ENCODE measurements at places on chromosomes 16 and 17.

GRCh38 chr16:79600638-79601091, at the start of gene MAF:
TSS of gene MAF (minus strand) at chr16:79600737. CDS start at chr16:79599902, 835 bp downstream.
- peak; percentile 78 for DNase-seq
- H3K4me3 ChIP-seq, result no peak within 1 kb of the TSS
- H3K4me1 ChIP-seq, result no peaks in the 10 kb centered on the region

- H3K27me3 ChIP-seq, result no peaks in the 10 kb centered on the region
- no peaks in the 10 kb centered on the region for H3K36me3 ChIP-seq
- no peak overlapping the region for H3K4me3 ChIP-seq
- no peak for DNase-seq
- peaks cover 13% of the 10 kb centered on the region for H3K4me1 ChIP-seq
These were observed 11.3 kb downstream of the RFFL start for GRCh38 chr17:35052241-35052610.

- no peaks in the 10 kb centered on the region for H3K27me3 ChIP-seq
- H3K36me3 ChIP-seq, result no peaks in the 10 kb centered on the region
- peaks cover 11% of the 10 kb centered on the region for H3K4me1 ChIP-seq
- DNase-seq, result no peak
- H3K27ac ChIP-seq, result no peak overlapping the region
These were observed 53.4 kb downstream of the ACTG1 start for GRCh38 chr17:81459224-81459623.

- no peaks in the 10 kb centered on the region for H3K4me1 ChIP-seq
- no peak for DNase-seq
- no peaks in the 10 kb centered on the region for H3K36me3 ChIP-seq
- no peak overlapping the region for H3K27ac ChIP-seq
These were observed 322.0 kb downstream of the MAF start for GRCh38 chr16:79278506-79278905.

DNA sequence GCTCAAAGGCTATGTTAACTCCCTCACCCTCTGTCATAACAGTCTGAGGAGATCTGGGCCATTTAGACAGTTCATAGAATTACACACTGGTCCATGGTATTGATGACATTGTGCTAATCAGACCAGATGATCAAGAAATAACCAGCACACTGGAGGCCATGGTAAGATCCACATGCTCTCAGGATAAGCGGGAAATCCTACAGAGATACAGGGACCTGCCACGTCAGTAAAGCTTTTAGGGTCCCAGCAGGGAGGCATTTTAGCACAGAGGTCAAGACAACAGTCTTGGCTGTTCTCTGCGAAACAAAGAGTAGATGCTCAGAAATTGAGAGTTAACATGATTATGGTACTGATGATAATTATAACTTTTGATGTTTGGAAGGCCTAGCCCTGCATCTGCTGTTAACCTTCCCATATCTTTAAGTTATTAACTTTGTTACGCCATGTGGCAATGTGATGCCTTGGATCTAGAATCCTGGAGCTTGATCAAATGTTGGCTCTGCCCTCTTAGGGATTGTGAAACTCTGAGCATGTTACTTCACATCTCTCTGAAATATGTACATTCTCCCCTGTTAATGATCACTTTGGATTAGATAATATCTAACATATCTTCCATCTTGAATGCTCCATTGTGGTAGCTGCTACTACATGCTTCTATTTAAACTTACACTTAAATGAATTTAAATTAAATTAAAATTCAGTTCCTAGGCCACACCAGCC, 172.0 kb upstream of the SOX9 start:
- H3K27me3 ChIP-seq, result no peaks in the 10 kb centered on the region
- no peaks in the 10 kb centered on the region for H3K36me3 ChIP-seq
- no peaks in the 10 kb centered on the region for H3K4me1 ChIP-seq
- H3K27ac ChIP-seq, result no peak overlapping the region
- no peak for DNase-seq
- H3K4me3 ChIP-seq, result no peak overlapping the region

DNA sequence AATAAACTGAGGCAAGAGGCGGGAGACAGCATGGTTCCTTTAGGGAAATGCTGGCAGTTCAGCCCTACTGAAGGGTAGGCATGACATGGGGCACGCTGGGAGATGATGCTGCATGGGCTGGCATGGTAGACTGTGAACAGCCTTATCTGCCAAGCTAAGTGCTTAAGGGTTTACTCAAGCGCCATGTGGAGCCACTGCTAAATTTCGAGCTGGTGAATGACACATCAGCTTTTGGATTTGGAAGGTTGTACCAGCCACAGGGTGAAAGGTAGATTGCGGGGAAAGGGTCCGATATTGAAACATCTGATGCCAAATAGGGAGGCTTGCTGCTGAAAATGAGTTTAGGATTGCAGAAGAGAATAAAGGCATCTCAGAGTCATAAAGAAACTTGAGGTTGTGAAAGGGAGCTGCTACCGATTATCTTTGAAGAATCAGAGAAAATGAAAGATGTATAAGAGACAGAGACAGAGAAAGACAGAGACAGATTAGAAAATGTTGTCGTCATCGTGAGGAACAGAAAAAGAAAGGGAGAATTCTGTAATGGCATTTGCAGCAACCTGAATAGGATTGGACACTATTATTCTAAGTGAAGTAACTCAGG, 16.3 kb downstream of the PIK3R5 start:
- no peaks in the 10 kb centered on the region for H3K4me1 ChIP-seq
- H3K4me3 ChIP-seq, result no peak overlapping the region
- no peaks in the 10 kb centered on the region for H3K27me3 ChIP-seq
- no peak overlapping the region for H3K27ac ChIP-seq

DNA sequence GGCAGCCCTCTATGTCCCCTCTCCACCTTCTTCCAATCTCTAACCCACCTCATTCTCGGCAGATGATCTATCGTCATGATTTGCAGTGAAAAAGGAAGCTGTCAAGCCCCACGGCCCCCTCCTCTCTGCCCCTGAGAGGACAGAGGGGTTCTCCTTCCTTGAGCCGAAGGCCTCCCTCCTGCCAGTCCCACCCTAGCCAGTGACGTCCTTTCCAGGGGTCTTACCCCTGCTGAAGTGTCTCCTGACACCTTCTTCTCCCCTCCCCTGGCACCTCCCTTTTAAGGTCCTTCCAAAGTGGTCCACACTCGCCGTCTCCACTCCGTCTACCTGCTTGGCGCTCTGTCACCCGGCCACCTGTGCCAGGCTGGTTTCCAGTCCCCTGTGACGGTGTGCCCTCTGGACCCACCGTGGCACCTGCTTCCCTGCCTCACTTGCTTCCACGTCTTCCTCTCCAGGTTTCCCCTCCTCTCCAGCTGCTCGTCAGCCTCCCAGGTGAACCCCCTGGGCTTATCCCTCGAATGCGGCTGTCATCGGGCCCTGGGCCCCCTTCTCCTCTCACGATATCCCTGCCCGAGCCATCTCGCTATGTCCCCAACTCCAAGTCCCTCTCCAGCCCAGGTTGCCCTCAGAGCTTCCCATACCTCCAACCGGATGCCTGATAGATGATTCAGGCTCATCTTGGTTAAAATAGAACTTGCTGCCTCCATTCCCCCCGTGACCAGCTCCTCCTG, 5.7 kb downstream of the CCDC102A start:
- H3K36me3 ChIP-seq, result no peaks in the 10 kb centered on the region
- no peak for DNase-seq
- H3K4me1 ChIP-seq, result peaks cover 32% of the 10 kb centered on the region
- no peaks in the 10 kb centered on the region for H3K27me3 ChIP-seq
- no peak overlapping the region for H3K4me3 ChIP-seq

DNA sequence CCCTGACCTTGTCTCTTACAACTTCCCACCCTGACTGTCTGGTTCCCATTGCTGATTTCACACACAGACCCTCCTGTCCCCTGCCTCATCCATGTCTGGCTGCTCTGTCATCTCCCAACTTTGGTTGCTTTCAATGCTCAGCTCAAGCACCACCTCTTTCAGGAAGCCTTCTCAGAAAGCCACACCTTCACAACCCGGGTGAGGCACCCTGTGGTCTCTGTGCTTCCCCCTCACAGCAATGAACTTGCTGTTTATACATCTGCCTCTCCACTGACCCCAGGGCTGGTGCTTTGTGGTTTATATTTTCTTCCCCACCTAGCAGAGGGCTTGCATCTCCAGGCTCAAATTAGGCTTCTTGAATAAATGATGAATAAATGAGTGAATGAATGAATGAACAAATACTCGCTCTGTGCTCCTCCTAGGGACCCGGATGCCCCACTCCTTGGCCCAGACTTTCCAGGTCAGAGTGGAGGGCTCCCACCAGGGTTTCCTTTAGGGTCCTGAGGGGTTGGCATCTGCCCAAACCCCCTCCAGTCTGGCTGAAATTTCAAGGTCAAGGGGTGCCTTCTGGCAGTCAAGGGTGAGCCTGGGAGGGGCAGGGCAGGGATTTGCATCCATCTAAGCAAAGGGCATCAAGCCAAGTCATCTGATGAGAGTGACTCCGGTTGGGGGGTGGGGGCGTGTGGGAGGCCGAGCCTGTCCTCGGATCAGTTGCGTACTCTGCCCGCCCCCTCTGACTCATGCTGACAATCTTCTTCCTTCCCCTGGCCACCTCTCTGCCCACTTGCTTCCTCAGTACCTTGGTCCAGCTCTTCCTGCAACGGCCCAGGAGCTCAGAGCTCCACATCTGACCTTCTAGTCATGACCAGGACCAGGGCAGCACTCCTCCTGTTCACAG, at the start of gene ITGAX:
Gene ITGAX (plus strand): TSS at position 783 of the 898 bp plus-strand sequence. CDS start 79 bp downstream, at position 862.
- H3K4me1 ChIP-seq, result peaks cover 4% of the 10 kb centered on the region
- H3K36me3 ChIP-seq, result no peaks in the 10 kb centered on the region
- peak; percentile 34 for DNase-seq
- no peaks in the 10 kb centered on the region for H3K27me3 ChIP-seq
- no peak within 1 kb of the TSS for H3K4me3 ChIP-seq

DNA sequence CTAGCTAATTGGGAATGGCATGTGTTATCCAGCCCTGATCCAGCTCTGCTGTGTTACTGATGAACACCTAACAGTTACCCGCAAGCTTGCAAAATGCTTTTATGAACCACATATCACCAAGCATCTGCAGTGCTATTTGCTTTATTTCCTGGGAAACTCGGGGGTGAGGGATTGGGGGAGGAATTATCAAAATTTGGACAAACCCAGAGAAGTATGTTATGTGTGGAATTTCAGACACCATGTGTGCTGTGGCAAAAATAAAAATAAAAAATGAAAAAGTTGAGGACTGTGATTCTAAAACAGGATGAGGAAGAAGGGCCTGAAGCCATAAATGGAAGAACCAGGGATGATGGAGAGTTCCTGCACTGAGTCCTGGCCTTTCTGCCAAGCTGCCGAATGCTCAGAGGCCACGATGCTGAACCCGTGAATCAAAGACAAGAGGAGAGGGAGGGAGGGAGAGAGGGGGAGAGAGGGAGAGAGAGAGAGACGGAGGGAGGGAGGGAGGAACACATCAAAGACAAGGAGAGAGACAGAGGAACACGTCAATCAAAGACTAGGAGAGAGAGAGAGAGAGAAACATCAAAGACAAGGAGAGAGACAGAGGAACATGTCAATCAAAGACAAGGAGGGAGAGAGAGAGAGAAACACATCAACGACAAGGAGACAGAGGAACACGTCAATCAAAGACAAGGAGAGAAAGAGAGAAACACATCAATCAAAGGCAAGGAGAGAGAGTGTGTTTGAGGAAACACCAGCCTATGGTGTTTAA, 89.8 kb downstream of the MRM3 start:
- H3K4me1 ChIP-seq, result no peaks in the 10 kb centered on the region
- no peak overlapping the region for H3K27ac ChIP-seq
- H3K27me3 ChIP-seq, result no peaks in the 10 kb centered on the region
- H3K36me3 ChIP-seq, result no peaks in the 10 kb centered on the region
- no peak overlapping the region for H3K4me3 ChIP-seq

DNA sequence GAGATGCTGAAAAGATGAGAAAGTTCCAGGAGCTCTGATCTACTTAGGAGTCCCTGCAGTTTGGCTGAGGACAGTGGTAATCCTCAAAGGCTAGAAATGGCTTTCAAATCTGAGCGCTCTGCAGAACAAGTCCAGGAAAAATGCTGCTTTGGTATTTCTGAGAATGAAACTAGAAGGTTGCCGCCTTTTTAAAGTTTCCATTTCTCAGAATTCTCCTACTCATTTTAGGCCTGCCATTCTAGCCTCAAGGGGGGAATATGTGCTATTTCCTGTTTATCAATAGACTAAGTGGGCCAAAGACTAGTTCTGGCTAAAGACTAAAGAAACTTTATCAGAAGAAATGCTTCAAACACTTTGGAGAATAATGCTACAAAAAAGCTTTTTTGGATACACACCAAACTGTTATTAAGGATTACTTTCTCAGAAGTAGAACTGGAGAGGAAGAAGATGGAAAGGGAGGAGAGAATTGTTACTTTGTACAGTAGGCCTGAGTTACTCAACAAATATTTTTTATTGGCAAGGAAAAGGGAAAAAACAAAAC, at the start of gene SLFN12L:
Gene SLFN12L (minus strand): TSS at position 78 of the 541 bp plus-strand sequence. CDS start 15,314 bp downstream, outside the sequence.
- peaks cover 29% of the 10 kb centered on the region for H3K4me1 ChIP-seq
- H3K27ac ChIP-seq, result no peak within 1 kb of the TSS
- peak; percentile 23 for DNase-seq
- no peaks in the 10 kb centered on the region for H3K36me3 ChIP-seq
- H3K4me3 ChIP-seq, result no peak within 1 kb of the TSS

- H3K27me3 ChIP-seq, result no peaks in the 10 kb centered on the region
- no peaks in the 10 kb centered on the region for H3K36me3 ChIP-seq
- peak overlapping the region; percentile 42 for H3K27ac ChIP-seq
- peaks cover 14% of the 10 kb centered on the region for H3K4me1 ChIP-seq
- no peak for DNase-seq
These were observed 860 bp upstream of the DCAF7 start for GRCh38 chr17:63549289-63549945.

GRCh38 chr16:6149031-6149430, 1051.4 kb upstream of the EEF2KMT start:
- H3K4me3 ChIP-seq, result no peak overlapping the region
- no peak overlapping the region for H3K27ac ChIP-seq

DNA sequence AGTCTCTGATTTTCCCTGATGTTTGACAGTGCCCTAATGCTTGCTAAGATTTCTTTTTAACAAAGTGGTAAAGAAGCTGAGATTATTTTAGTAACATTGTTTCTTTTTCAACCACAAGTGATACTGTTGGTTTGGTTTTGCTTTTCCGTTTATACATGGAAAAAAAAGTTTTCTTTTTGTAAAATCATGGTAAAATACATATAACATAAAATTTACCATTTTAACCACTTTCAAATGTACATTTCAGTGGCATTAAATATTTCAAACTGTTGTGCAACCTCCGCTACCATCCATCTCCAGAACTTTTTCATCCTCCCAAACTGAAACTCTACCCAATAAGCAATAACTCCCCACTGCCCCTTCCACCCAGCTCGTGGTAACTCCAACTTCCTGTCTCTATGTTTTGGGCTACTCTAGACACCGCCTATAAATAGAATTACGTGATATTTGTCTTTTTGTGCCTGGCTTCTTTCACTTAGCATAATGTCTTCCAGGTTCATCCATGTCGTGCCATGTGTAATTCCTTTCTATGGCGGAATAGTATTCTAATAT, 4.6 kb downstream of the CIITA start:
- H3K27me3 ChIP-seq, result peaks cover 7% of the 10 kb centered on the region
- no peaks in the 10 kb centered on the region for H3K36me3 ChIP-seq
- no peaks in the 10 kb centered on the region for H3K4me1 ChIP-seq
- no peak for DNase-seq
